ENCODE measurements at places on chromosomes 12 and 14.
A peak's percentile ranks its signal among the peaks of the same experiment; 100 is the strongest.

GRCh38 chr14:80955416-80955941, at the start of gene TSHR:
Gene TSHR (plus strand): TSS chr14:80955621. CDS start chr14:80955681, 60 bp downstream.
- DNase-seq: peak; percentile 54

DNA sequence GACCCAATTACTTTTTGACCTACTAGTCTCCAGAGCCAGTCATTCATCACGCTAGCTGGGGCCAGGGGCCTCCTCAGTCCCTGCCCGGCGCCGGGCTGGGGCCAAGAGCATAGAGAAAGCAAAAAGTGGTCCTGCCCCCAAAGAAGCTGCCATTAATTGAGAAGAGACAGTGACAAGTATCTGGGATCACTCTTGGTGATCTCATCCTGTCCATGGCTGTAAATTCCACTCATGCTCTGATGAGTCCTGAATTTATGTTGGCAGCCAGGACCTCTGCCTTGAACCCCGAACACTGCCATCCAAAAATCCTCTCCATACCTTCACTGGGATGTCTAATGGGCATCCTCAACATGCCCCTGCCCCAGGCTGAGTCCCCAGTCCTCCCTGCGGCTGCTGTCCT, 34.4 kb upstream of the DLK1 start:
- no peak for DNase-seq

DNA sequence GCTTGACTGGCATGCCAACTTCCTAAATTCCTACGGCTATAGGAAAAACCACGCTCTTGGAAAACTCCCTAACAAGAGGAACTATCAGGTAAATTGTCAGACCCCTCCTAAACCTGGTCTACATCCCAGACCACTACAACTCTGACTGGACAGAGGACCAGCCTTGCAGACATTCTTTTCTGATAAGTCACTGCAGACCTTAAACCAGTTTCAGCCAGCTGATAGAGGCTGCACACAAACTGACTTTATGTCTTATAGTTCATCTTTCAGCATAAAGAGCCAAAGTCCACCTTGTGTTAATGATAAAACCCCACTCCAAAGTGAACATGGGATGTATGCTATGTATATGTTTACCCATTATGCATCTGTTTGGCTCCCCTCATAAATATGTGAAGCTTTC, 166.6 kb downstream of the KTN1 start:
- no peak for DNase-seq

- no peak for DNase-seq
Observed at GRCh38 chr12:103523771-103524170, 28.0 kb upstream of the C12orf42 start.

GRCh38 chr14:77007975-77008421, 20.5 kb downstream of the IRF2BPL start:
- no peak for DNase-seq

- DNase-seq: no peak
Observed at GRCh38 chr14:85106506-85106905, 423.4 kb upstream of the FLRT2 start.

- no peak for DNase-seq
Observed at GRCh38 chr12:46401662-46402061, 29.1 kb upstream of the SLC38A2 start.

- DNase-seq: no peak
Observed at GRCh38 chr12:43914923-43915468, 79.1 kb downstream of the TMEM117 start.

DNA sequence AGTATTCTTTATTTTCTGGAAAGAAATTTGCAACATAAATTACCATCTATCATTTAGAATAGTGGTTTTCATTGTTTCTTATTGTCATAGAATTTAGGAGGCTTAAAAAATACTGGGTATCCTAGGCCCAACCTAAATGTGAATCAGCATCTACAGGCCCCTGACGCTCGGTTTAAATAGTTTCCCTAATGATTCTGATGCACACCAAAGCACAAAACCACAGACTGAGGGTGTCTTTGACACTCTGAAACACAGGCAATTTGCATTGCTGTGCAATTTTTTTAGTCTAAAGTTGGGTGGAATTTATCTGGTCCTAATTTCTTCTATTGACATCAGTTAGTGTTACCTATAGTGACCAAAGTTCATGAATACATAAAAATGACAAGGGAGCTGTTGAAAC, 87.6 kb upstream of the SSTR1 start:
- no peak for DNase-seq

Data from retina (tissue), 1 donor.